Mesenteric fat pad (tissue), 1 donor: ENCODE measurements at places on chromosomes 3 and 15. TPM values are rescaled to one million over a fixed set of nuclear protein-coding genes. Genes with fewer than 3 reads are reported as not detected.

DNA sequence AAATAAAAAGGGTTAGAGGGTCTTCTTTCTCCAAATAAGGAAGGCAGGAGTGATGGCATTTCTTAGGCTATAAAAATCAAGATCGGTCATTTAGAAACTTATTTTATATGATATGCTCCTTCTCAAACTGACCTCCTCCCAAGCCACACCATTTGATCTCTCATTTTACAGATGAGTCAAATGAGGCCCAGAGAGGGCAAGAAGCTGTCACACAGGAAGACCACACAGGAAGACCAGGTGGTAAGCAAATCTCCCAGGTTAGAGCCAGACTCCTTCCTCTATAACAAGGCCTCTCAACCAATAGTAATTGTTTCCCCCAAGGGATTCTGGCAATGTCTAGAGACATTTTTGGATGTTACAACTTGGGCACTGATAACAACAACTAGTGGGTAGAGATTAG, 13.8 kb downstream of the TLE3 start:
- no peak for DNase-seq

GRCh38 chr3:106275592-106275991, 406.8 kb upstream of the CBLB start:
- DNase-seq: no peak

The SERPINI2 gene
- total RNA-seq: not detected

GRCh38 chr3:52779011-52779836, 1.8 kb downstream of the ITIH1 start:
- DNase-seq: peak; percentile 67

GRCh38 chr15:25392806-25393205, 46.0 kb downstream of the UBE3A start:
- no peak for DNase-seq

DNA sequence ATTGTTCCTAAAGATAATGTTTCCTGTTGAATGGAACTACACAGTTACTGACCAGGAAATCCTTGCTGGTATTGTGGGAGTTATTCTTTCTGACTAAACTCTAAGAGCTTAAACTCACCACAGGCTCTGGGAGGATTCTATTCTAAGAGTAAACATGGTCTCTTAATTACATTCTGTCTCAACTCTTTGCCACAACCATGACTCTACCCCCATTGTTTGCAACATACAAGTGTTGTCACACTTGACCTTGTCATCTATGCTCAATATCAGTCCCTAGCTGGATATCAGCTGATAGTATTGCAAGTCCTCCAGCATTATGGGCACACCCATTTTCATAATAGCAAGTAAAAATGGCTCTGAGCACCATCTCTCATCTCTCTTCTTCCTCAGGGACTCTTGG, 29.6 kb upstream of the SECISBP2L start:
- no peak for DNase-seq

The TIGIT gene
- 0.42 TPM for total RNA-seq
